ENCODE measurements at places on chromosomes 5 and 9.

DNA sequence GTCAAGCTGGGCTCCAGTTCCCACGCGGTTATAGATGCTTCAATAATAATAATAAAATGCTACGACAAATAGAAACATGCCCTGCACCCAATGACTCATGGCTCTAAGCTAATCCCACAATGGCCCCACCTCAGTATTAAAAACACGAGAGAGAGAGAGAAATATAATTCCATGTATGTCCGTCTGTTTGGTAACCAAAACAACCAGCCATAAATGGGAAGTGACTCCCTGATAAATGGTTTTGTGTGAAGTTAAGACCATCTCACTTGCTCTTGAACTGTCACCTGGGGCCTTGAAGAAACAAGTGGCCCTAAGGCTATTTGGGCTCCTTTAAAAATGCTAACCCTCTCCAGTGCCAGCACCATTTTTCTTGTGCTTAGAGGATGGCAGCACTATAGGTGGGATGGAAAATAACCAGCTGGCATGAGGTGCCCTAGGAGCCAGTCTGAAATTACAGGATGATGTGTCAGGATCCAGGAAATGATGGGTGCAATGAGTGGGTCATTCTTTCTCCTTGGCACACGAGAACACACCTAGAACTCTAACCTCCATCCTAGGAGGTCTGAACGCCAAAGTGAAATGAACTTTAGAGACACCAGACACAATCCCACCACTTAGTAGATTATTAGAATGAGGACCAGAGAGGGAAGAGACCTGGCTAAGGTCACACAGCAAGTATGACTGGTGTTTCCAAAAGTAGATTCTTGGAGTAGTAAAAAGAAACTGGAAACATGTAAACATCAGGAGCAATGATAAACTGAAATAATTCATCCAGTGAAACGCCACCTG lies 35.7 kb upstream of the ADRB2 start:
- DNase-seq, result peak; percentile 36

DNA sequence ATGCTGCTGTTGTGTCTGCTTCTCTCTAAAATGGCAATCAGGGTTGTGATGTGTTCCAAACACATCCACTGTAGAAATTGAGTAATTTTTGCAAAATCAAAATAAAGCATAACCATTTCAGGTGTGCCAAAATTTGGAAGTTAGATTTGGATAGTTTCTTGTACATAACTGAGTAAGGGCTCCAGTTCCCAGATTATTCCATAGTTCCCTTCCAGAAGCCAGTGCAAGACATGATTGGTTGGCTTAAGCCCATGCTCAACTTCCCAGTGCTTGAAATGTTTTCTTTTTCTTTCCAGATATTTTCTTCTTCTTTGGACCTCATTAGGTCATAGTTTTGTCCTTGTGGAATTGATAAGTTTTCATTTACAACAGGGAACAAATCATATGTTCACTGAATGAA lies 64.2 kb downstream of the SNCAIP start:
- no peak for DNase-seq

DNA sequence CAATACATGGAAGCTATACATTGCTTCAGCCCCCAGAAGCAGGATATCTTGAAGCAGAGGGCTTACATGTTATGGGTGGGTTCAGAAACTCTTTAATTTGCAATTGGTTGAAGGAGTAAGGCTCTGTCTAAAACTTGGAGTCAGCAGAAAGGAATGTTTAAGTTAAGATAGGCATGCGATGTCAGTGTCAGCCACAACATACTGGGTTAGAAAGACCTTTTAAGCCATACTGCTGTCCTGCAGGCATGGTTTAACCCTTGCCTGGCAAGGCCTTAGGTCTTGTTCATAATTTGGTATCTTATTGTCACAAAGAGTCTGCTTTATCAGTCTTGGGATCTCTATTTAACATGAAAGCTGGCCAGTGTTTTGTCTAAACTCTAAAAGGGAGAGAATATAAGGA lies 1619.6 kb upstream of the WWC1 start:
- DNase-seq, result peak; percentile 62

DNA sequence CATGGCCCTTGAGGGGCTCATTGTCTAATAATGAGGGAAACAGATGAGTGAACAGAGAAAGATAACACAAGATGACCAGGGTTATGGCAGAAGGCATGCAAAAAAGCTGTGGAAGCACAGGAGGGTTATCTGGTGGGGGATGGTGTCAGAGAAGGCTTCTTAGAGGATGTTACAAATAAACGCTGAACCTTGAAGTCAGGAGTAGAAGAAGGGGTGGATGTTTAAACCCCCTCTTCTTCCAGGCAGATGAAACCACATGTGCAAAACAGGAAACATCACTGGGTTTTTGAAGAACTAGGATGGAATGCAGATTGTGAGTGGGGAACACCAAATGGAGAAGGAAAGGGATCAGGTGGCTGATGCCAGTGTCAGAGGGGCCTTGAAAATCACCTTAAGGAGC lies 41.8 kb upstream of the NR5A1 start:
- no peak for DNase-seq

- DNase-seq, result no peak
These were observed 140.4 kb upstream of the WWC1 start for GRCh38 chr5:168151041-168151440.

DNA sequence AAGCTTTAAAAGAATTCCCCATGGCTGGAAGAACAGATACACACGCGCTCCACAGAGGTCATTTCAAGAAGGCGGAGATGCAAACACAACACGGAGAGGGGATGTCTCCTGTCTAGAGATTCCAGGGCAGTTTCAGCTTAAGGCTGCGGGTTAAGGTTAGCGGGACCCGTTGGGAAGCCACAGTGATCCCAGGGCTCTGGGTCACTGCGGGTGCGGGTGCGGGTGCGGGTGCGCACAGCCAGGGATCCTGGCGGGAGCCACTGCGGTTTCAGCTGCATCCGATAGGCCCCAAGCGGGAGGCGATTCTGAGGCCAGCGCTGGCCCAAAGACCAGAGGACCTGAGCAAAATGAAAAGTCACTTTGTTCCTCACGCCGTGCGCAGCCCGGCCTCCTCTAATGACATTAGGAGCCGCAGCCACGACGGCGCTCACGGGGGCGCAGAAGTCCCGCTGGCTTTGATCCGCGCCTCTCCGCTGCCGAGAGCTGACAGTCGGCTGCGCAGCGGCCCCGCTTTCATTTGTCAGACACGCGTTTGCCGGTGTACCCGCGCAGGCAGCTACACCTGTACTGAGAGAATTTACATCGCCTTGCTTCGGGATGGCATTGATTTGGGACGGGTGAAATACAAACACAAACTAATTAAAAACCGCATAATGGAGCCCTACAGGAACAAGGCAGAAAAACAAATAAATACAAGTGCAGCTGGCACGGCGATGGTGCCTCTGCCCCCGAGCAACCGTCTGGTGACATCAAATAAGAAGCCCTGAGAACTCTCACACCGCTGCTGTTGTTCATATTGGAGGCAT lies 5.3 kb upstream of the IRX1 start:
- no peak for DNase-seq

DNA sequence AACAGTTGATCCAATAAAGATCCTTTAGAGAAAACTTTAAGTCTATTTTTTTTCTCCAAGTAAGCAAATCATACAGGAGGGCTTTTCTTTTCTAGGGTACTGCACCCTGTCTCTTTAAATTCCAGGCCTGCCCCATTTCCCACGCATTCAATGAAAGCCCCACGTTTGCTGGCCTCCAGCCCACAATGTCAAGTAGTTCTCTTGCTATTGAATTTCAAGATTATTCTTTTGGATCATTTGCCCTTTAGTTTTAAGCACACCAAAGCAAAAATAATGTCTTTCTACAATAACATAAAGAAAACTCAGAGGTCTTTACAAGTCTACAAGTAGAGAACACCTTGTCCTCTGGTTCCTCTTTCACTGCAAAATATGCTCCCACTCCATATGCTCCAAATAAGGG lies 15.6 kb downstream of the MLLT3 start:
- no peak for DNase-seq

GRCh38 chr9:36572515-36573418 lies at the start of gene MELK:
Gene MELK (plus strand): TSS chr9:36572895. CDS start chr9:36581682, 8,787 bp downstream.
- peak; percentile 54 for DNase-seq

DNA sequence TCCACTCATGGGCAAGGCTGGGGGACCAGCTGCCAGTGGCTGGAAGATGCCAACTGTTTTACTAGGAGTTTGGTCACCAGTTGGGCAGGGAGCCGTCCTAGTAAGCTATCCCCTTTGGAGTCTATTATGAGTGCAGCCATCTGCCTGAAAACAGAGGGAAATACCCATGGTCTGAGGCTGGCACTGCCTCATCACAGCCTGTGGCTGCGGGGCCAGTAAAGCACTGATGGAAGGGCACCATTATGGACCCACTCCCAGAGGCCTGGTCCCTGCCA lies 187.2 kb upstream of the PANK3 start:
- no peak for DNase-seq

- DNase-seq, result peak; percentile 41
These were observed 20.7 kb downstream of the MAPK9 start for GRCh38 chr5:180271221-180271620.

DNA sequence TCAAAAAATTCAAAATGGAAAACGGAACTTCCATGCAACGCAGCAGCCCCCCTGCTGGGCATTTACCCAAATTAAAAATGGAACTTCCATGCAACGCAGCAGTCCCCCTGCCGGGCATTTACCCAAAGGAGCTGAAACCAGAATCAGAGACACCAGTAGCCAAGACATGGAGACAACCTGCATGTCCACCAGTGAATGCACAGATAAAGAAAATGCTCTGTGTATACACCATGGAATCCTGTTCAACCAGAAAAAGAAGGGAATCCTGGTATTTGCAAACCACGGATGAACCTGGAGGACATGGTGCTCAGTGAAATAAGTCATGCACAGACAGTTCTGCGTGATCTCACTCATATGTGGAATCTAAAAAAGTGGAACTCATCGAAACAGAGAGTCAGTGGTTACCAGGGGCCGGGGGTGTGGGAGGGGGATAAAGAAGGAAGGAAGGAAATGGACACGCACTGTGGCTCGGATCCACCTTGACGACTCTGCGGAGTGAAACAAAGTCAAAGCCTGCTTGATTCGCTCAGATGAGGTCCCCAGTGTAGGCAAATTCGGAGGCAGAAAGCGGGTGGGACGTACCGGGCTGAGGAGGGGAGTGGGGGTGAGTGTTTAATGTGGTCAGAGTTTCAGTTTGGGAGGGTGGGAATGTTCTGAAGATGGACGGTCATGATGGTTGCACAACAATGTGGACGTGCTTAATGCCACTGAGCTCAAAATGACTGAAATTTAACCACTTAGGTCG lies 40.2 kb upstream of the EXOC3 start:
- DNase-seq, result no peak

GRCh38 chr5:135883441-135883840 lies 12.2 kb downstream of the IL9 start:
- DNase-seq, result no peak

DNA sequence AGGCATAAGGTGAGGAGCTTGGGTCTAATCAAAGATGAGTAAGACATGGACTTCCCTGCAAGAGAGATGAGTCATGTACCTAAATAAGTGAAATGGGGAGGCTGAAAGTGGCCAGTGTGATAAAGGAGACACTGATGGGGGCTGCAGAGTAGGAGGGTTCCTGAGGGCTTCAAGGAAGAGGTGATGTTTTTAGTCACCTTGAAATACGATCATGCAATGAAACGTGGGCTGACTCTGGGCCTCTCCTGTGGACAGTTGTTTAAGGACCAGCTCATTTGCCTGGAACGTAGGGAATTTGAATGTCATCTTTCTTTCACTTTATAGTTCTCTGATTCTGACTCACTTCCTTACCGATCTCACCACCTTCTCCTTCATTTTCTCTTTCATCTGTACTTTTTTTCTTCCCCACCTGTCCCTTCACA lies 49.6 kb upstream of the CPLX2 start:
- peak; percentile 72 for DNase-seq

DNA sequence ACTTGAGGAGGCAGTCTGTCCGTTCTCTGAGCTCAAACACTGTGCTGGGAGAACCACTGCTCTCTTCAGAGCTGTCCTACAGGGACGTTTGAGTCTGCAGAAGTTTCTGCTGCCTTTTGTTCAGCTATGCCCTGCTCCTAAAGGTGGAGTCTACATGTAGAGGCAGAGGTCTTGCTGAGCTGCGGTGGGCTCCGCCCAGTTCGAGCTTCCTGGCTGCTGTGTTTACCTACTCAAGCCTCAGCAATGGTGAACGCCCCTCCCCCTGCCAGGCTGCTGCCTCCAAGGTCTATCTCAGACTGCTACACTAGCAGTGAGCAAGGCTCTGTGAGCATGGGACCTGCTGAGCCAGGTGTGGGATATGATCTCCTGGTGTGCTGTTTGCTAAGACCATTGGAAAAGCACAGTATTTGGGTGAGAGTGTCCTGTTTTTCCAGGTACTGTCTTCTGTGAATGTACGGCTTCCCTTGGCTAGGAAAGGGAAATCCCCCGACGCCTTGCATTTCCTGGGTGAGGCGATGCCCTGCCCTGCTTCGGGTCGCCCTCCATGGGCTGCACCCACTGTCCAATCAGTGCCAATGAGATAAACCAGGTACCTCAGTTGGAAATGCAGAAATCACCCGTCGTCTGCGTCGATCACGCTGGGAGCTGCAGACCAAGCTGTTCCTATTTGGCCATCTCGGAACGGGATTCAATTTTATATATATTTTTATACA lies 58.5 kb downstream of the CNTRL start:
- no peak for DNase-seq

DNA sequence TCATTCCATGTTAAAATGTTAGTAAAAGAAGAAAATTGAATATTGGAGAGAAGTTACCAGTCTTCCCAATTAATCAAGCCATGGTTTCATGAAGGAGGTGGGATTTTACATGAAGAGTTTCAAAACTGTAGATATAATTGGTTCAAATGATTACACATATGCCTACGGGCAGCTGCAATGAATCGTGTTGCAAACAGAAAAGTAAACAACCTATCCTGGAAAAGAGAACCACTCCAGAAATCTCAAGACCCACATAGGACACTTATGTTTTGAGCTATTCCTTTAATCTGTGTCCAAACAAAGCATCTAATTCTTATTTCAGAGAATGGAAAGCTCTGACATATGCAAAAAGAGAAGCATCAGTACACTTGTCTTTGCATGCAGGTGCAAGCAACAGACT lies 340.2 kb downstream of the NDUFS4 start:
- no peak for DNase-seq

GRCh38 chr5:106691701-106692100 lies 979.0 kb downstream of the EFNA5 start:
- DNase-seq, result no peak

GRCh38 chr5:33901156-33901555 lies 9.4 kb upstream of the ADAMTS12 start:
- DNase-seq, result no peak

Measured in NCI-H226 (cell line).